GM04503 (cell line): ENCODE measurements at places on chromosomes 7 and 10.

DNA sequence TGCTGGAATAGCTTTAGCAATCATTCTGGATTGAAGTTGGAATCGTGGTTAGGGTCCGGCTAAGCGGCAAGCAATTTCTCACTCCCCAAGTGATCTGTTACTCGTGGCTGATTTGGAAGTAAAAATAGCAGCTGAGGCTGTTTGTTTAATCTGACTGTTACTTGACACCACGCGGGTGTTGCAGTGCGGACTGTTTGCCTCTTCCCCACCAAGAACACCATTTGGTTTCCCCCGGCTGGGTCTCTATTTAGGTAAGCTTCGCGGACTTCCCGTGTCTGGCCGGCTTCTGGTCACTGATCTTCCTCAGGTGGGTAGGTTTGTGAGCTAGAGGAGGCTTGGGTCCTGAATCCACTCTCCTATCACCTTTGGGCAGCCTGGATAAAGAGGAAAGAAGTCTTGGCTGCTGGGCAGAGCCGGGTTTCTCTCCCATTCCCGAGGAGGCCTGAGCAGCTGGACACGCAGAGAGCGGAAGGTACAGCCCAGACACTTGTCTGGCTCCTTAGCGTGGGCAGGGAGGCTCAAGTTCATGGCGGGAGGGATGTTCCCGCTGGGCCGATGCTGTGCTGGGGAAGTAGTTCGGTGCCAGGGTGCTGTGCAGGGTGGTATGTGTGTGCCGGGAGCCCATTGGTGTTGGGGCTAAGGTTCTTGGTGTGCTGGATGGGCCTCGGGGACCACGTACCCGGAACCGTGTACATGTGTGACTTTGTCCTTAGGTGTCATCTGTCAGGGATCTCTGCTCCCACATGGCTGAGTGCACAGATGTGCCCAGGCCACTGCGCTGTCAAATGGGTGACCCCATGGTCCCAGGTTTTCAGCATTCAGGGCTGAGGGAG lies at the start of gene C10orf71:
TSS of gene C10orf71 (plus strand) at position 188 of the 833 bp plus-strand sequence. CDS start 23,376 bp downstream, outside the sequence.
- DNase-seq: no peak

- DNase-seq: peak; percentile 21
Measured at GRCh38 chr7:123548406-123548805, 9.2 kb downstream of the NDUFA5 start.

DNA sequence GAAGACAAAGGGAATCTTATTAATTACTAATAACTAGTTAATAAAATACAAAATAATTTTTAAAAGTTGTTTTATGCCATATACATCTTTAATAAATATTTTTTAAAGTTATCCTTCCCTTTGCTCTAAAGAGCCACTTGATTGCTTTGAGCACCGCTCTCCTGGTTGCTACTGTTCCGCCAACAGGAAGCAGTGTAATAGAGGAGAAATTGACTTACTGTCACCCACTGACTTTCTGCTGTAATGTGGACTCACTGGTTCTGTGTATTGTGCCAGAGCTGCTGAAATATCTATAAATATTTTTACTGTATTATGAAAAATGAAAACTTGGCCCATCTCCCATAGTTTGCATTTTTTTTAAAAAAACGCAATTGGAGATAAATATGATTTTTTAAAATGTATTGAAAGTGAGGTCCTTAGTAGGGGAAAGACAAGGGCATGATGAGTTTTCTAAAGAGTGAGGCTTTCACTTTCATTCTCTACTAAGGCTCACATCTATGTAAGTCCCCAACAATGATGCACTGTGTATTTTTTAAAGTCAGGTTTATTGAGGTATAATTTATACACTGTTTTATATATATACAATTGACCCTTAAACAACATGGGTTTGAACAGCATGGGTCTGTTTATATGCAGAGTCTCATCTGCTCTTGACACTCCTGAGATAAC lies 100.5 kb downstream of the NPY start:
- no peak for DNase-seq

DNA sequence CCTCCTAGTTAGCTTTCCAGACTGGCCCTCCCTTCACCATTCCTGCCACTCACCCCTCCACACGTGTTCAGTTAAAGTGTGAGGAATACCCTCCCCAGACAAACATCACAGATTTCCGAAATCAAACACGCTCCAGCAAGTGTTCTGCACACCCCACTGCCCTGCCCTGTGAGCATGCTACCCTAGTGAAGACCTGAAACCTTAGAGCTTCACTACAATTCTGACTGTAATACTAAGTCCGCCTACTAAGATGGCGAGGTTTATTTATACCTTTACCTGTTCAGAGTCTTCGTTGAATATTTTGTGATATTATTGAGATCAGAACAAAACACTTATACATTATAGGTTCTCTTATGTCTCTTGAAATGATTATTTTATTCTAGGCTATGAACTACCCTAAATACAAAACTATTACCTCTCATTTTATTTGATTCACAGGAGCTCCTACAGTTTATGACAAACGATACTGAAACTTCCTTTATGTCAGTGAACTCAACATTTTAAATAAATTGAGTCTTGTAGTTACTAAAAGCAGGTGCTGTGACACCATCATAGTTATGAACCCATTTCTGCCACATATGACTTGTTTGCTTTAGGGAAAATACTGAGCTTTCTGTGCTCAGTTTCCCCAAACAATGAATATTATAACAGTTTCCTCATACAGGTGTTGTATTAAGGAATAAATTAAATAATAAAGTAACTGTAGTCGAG lies 8.6 kb downstream of the SCIN start:
- no peak for DNase-seq

DNA sequence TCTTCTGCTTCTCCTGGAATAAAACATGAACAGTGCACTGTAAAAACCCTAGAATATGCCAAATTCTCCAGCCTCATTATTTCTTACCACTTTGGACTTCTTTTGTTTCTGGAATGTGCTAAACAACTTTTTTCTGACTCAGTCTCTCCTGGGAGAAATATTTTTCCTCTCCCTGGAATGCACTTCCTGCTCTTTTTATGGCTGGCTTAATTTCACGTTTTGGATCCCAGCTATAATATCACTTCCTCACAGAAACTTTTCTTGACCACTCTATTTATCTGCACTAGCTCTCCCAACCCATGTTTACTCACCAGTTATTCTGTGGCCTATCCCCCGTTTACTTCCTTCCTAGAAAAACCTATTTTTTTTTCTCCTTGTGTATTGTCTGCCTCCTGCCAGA lies 26.7 kb downstream of the ABCB5 start:
- DNase-seq: peak; percentile 37

DNA sequence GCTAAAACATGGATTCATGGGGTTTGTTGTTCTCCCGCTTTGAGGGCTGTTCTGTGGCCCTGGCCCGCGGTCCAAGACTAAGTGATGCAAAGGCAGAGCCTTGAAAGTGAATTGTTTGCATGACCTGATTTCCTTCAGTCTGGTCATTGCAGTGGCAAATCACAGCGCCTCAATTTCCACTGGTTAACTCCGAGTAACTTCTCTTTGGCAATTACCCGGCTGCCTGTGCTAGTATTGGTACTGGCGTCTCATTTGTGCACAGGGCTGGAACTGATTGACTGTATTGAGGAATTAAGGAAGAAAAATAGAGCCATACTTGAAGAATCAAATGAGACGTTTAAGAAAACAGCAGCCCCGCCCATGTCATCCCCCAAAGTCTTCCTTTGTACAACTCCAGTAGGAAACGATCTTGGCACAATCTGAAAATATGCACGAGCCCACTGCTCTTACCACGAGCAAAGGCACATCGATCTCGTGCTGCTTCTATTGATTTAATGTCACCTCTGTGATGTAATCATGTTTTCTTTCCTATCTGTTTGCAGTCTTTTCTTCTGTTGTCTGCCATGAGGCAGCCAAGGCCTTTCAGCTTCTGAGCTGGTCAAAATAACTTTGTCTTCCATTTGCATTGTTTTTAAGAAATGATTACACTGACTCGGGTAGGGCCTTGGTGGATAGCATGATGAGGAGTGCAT lies 60.6 kb upstream of the SHH start:
- no peak for DNase-seq

GRCh38 chr7:25180592-25180923 lies 47.7 kb downstream of the NPVF start:
- DNase-seq: no peak

DNA sequence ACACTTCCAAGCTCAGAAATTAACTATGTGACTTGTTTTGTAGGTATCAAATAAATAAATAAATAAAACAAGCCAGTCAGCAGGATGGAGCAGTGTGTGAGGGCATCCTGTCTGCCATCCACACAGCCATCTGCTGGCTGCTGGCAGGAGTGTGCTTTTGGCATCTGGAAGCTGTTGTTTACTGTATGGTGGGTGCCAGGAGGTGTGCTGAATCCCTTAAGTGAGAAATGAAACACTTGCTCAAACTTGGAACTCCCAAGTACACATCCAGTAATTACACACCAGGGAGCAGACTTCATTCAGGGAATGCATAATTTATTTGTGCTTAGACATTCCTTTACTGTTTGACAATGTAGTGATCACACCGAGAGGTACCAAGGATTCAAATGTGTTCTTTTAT lies 16.9 kb upstream of the TAX1BP1 start:
- no peak for DNase-seq

GRCh38 chr7:125059861-125060456 lies 130.3 kb upstream of the POT1 start:
- DNase-seq: no peak

DNA sequence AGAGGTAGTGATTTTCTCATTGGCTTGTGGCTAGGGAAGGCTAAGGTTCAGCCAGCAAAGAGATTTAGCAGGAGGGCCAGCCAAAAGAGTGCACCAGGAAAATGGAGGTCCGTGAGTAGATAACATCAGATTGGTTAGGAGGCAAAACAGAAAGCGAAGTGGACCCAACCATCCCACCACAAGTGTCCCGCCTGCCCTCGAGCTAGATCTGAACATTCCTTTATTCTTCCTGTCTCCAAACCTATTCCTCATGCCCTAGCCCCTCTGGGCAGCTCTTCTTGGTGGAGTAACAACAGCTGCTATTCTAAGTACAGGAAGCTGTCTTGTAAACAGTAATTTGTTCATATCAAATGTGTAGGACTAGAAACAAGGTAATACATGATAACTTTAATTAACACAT lies 85.7 kb upstream of the BET1 start:
- no peak for DNase-seq

DNA sequence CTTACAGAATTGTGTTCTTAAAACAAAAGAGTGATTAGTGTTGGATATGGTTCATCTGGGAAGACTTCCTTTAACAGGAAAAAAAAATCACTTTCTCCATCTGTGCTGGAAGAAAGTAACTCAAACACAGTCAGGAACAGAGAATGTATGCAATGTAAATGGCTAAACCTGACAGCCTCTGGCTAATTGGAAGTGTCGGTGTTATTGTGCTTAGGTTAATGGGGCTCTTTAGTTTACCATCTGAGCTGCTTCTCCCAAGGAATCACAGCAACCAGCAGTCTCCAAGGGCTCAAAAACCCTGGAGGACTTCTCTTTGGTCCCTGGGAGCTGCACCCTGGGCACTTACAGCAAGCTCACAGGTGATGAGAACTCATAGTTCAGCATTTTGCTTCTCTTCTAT lies 724.5 kb downstream of the LRMDA start:
- no peak for DNase-seq

DNA sequence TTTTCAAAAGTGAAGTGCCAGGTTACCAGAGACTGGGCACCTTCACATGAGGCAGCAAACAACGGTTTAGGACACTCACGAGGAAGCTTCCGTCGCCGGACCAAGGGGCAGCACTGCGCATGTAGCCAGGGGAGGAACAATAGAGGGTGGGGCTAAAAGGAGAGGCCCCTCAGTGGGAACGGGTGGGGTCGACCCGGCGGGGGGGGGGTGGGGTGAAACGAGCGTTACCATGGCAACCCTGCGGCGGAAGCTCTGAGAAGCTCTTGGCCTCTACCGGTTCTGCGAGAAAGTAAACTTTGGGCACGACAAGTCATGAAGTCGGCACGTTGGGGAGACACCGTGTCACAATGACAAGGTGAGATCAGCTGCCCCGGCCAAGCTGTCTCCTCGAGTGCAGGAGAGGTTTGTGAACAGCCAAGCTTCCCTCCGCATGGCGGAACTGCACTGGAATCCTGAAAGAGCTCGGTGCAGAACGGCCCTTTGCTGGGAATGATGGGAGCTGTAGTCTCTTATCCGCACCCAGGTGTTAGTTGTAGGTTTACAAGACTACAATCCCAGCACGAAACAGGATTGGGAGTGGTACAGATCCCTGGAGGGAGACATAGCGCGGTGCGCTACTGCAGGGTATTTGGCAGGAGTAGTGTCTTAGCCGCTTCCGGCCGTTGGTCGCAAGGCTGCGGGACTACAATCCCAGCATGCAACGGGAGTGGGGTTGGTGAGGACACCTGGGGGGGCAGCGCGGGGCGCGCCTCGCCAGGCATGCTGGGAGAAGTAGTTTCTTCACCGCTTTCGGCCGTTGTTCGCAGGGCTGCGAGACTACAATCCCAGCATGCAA lies 72.8 kb upstream of the ZNF722 start:
- no peak for DNase-seq

DNA sequence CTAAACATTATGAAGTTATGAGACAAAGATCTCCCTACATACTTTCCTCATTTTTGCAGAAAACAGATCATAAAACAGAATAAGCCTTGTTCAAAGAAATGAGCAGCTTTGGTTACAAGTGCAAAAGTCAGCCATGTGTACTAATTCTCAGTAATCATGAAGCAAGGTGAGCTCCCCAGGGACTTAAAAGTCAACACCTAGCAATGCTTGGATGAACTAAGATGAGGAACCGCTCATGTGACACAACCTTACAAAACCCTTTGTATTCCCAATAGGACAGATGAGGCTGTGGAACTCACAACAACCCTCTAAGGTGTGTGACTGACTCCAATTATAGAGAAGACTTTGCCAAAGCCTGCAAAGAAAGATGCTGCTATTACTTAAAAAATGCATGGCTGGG lies 154.5 kb downstream of the SLC25A13 start:
- no peak for DNase-seq

GRCh38 chr10:107164992-107165391 lies 486 bp upstream of the SORCS1 start:
- no peak for DNase-seq

DNA sequence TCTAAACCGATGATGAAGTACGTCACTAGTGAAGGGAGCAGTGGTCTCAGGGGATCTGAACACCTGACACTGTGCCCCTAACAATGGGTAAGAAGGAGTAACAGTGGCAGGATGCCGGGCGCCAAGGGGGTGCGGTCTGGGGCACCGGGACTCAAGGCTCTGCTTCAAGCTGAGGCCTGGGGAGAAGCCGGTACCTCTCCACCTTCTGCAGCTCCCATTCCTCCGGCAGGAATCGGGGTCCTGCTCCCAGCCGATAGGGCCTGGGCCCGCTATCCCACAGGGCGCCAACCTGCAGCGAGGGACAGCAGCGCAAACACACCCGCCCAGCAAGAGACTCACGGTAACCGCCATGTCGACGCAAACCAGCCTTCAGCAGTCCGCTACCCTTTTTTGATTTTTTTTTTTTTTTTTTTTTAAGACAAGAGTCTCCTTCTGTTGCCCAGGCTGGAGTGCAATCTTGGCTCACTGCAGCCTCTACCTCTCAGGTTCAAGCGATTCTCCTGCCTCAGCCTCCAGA lies 8.8 kb upstream of the CHST12 start:
- no peak for DNase-seq

GRCh38 chr7:151856098-151856497 lies 20.8 kb downstream of the PRKAG2 start:
- DNase-seq: no peak

GRCh38 chr10:27258838-27259812 lies 18.5 kb upstream of the ACBD5 start:
- no peak for DNase-seq

GRCh38 chr7:41685684-41686083 lies 17.2 kb downstream of the INHBA start:
- DNase-seq: no peak
